ENCODE measurements at places on chromosomes 2 and 18.
A peak's percentile ranks its signal among the peaks of the same experiment; 100 is the strongest.

DNA sequence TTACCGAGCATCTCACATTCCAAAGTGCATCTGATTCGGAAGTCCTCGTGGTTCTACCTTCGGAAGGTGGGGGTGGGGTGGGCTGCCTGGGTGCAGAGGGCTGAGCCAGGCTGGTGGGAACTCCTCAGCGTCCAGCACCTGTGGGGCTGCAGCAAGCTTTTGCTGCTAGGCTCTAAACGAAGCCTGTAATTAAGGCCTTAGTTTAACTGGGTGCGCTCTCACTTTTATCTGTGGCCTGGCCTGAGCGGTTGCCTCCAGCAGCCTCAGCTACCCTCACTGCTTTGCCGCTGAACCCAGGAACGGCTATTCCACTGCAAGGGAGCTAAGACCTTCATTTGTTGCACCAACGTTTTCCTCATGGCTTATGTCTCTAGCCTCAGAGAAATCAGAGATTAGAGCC lies 48.4 kb downstream of the TMEM17 start:
- no peak for DNase-seq

- no peak for DNase-seq
Measured at GRCh38 chr2:201572846-201573508, 70.3 kb downstream of the TMEM237 start.

DNA sequence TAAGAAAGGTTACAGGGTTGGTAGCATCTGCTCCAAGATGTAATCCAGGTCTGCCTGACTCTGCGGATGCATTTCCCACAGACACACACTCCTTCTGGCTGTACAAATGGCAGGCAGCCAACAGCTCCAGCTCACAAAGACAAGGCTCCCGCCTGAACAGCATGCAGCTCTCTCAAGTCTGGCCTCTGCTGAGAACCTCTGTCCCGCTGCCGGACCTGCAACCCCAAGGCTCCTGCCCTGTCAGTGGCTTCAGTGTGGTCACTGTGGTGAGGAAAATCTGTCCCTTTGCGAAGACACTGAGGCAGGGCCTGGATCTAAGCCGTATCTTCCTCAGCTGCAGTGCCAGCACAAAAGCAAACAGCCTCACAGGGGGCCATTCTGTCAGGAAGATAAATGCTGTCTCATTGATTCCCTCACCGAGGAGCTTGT lies 469.3 kb upstream of the MEX3C start:
- no peak for DNase-seq

DNA sequence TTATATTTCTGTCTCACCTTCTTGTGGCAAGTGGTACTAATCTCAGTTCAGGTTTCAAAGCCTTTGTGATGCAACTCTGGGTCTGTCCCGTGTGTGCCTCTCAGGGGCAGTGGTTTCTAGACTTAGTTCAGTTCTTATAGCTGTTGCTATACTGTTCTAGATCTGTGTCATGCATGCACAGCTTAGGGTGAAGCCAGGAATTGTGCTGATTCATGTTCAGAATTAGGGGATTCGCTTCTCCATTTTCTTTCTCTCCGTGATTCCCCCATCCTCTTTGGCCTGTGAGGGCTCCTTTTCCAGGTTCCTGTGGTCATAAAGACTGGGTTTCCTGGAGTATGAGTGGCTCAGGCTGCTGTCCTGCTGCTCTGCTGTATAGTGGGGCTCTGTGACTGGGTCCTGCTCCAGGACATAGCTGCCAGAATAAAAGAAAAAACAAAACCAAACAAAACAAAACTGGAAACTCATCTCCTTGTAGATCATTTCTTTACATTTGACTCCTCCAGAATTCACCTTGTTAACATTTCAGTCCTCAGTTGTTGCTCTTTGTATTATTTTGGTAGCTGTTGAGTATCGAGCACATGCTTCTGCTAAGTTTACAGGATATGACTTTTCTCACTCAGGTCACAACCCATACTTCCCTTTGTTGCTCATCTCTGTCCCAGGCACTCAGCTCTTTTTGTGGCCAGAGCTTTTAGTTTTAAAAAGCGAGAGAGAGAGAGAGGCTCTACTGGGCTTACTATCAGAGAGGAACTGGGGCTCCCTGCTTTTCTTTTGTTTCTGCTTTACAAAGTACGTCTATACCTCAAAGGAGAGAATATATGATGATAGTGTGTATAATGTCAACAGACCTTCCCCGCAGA lies 34.2 kb downstream of the CERS6 start:
- peak; percentile 45 for DNase-seq

GRCh38 chr2:10036095-10036884 lies 7.1 kb upstream of the KLF11 start:
- no peak for DNase-seq

GRCh38 chr2:72963423-72964145 lies 46.3 kb downstream of the EMX1 start:
- no peak for DNase-seq

DNA sequence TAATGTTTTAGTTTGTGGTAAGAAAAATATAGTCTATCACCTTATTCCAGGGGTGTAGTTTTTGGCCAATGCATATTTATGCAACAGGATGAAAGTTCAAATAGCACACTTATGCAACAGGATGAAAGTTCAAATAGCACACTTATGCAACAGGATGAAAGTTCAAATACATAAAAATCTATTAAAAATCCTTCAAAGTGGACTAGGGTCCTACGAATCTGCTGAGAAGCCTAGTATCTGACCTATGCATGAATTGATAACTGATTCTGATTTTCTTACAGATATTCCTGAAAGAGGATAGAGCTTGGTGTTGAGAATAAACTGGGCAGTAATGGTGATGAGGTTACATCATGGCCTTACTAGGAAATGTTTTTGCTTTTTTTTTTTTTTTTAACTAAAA lies 2.8 kb downstream of the PECR start:
- DNase-seq: no peak

DNA sequence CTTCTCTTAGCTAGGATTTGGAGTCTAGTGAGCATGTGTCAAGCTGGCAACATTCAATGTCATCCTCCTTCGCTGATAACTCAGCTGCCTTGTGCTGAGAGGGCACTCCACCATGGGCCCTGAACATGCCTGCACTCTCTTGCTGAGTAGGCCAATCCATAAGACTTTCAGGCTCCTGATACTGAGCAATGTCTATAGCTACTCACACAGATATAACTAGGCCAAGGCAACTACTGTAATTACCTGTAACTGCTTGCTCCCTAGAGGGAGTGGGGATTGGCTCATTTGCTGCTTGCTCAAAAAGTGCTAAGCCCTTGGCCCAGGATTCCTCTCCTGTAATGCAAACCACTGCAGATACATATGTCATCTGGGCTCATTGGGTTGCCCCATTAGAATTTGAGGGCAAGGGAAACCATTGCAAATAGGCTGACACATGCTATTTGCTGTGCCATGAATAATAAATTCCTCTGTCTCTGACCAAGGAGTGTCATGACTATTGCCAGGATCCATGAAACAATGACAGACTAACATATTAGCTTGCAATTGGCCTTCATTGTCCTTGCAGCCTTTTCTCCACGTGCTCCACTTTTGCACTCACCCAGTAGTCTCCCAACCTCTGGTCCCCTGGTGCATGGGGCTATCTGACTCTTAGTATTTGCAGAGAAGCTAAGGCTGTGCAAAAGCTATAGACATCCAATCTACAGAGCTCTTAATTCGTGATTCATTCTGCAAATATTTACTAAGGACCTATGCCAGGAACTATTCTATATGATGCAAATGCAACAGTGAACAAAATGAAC lies 36.9 kb upstream of the BMPR2 start:
- no peak for DNase-seq

DNA sequence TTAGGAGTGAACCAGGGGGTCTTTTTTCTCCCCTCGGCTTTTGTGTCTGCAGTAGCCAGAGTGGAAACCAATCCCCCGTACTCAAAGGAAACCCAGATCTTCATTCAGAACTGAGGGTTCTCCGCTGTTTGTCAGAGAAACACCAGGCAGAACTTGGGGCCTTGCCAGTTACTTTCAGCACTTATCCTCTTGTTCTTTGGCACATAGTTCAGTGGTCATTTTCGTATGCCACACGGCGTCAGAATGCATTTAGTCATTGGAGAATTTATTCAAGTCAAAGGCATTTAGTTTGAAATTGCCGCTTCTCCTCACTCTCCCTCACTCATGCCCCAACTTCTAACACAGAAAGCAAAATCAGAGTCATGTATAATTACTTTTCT lies 102.9 kb downstream of the CABLES1 start:
- no peak for DNase-seq

DNA sequence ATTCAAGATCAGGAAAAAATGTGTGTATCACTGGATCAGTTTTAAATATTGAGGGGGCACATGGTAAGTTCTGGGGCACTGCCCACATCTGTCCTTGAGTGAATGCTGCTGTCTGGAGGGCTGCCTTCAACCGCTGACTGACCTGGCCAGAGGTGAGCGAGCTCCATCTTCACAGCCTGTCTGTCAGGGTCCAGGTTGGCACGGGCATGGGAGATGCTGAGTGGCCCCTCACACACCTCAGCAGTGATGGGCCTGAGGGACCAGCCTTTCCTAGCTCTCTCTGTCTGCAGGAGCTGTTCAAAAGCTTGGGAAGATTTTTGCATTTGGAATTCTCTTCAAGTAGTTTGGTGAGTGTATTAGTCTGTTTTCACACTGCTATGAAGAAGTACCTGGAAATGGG lies 114.8 kb upstream of the ALKAL2 start:
- no peak for DNase-seq

DNA sequence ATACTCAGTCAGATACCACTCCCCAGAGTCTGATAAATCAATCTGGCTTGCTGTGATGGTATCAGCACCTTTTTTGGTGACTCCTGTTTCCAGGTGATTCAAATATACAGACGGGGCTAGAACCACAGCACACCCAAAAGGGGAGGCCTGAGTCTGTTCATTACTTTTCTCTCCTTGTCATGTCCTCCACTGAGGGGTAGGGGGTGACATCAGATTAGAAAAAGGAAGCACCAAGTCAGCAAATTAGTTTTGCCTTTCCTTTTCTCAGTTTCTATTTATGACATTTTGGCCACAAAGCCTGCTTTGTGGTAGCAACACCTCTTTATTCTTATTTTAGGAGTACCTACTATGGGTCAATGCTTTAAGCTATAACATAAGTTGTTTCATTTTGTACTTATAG lies 127.4 kb downstream of the CCDC102B start:
- no peak for DNase-seq

GRCh38 chr2:117321816-117322215 lies 492.7 kb upstream of the DDX18 start:
- no peak for DNase-seq

DNA sequence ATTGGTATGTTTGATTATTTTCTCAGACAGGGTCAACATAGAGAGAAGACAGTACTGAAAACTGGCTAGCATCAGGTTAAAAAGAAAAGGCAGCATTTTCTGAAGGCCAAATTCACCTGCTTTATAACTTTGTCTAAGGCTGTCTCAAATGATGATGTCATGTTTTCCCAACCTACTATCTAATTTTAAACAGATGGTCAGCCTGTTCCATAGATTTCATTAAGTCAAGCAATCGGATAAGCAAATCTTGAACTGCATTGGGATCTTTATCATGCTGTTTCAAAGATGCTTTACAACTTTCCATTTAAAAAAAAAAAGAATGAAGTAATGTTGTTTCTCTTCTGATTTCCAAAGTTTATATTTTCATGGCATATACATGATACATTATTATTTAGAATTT lies 56.3 kb upstream of the SPOPL start:
- no peak for DNase-seq

DNA sequence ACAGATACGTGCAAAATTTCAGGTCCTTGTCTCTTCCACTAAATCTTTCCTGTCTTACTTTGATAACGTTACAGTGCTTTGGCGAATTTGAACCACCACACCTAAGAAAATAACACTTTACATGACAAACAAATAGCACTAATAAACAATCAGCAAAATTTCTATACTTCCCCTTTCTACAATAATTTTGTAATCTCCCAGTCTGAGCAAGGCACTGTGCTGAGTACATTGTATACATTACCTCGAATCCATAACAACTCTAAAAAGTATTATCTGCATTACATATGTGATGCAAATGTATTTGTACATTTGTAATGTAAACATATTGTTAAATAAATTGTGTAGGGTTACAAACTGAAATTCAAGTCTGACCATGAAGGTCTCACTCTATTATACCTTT lies 49.9 kb downstream of the RTN4 start:
- no peak for DNase-seq

DNA sequence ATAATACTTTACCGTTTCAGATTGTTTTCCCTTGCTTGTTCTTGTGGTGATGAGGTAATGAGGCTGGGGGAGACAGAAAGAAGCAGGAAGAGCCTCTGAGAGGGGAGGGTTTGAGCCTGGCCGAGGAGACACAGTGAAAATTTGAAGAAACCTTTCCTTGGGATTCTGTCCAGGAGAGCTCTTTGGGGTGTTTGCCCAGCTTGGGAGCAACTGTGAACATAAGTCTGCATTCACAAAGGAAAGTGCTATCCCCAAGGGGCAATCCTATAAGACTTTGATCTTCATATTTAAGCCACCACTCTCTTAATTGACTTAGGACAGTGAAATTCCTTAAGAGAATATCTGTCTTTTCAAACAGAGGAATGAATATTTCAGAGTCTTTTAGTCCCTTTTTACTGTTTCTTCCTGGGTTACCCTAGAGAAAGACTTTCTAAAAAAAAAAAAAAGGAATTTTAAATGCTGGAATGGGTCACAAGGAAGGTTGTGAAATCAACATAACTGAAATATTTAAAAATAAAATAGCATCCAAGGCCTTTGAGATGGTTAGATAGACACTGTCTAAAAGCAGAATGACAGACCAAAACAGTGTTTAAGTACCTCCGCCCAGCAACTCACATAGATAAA lies 52.5 kb upstream of the STAM2 start:
- DNase-seq: no peak

DNA sequence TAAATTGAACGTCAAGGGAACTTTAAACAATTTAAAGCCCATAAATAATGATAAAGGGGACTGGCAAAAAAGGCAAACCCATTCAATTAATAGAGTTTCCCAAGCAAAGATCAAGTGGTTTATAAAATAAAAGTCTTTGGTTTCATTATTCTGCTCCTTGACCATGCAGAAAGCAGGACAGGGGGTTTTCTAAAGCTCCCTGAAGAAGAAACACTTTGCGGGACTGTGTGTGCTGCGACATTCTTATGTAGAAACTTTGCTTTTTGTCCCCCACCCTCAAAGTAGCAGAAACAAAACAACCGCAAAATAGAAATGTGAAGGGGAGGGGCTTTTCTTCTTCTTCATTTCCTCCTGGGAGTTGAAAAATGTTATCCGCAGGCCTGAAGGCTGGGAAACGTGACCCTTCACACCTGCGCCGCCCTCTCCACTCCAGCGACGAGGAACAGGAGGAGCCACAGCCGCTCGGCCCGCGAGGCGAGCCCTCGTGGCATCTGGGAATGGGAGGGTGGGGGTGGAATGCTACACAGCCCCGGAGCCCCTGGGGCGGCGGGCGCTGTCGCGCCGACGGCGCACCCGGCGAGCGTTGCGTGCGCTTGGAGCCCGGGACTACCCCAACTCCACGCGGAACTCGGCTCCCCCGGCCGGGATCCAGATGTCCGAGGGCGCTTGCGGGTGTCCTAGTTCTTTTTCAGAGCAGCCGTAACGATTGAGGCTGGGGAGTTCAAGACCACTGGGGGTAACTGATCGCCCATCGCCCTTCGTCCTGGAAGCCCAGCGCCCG lies 4.3 kb upstream of the GBX2 start:
- DNase-seq: no peak

DNA sequence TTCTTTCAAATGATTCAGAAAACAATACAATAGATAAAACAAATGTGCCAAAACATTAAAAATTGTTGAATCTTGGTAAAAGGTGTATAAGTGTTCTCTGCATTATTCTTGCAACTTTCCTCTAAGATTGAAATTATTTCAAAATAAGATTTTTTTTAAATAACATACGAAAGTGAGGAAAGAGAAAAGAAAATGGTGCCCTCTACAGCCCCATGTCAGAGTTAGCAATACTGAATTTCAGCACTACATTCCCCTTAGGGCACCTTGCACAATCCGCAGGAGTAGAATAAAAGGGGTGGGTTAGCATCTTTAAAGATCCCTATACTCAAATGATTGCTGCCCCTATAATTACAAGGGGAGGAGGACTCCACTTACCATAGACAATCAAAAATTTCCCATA lies 433.7 kb downstream of the BCL11A start:
- DNase-seq: no peak

Measured in activated T-helper 1 cell treated with anti-CD3 and anti-CD28 coated beads, Interleukin-12 subunit alpha, Interleukin-12 subunit beta, Interleukin-2, Interleukin-4 antibody, amounts not matched to agents 30 ng/mL and 10 ng/mL and 1 ng/mL, durations not matched to agents 14 hours and 24 hours and 36 hours (primary cell).